ENCODE measurements at places on chromosomes 5 and 9.

DNA sequence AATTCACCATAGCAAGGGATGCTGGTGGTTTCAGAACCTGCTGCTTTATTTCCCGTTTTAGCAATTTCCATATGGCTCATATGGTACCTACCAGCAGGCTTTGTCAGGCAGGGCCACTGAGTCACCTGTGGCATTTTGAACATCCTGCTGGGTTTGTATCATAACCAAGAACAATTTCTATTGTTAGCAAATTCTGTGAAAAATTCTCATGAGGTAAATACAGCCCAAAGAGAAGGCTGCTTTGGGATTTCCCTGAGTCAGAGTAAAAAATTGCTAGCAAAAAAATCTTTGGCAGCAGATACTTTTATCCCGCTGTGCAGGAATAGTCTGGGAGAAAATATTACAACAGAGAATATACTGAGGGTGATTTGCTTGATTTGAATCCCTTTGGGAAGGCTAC lies 52.7 kb downstream of the PRR16 start:
- no peak for DNase-seq

DNA sequence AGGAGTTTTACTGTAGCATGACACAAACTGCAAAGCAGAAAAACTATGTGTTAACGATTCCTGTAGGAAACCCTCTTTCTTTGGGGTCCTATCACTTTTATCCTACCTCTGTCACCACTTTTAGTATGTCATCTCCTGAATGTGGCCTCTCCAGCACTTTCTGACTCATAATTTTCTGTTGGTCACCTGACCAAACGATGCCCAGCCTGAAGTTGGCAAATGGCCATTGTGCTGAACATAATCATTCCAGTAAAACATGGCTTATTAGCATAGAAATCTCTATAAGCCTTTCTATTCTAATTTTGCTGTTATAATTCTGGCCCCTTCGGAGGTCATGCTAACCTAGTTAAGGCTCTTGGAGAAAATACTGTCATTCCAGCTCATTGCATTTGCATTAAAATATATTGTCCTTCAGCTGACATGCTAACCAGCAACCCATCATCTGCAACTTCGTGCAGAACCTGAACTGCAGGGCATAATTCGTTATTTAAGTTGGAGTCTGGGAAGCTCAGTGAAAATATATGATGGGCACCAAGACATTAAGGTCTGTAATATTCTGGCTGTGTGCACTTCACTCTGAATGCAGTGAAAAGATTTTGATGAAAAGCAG lies 140.3 kb downstream of the NMUR2 start:
- no peak for DNase-seq

GRCh38 chr9:130913599-130914416 lies 17.2 kb upstream of the QRFP start:
- no peak for DNase-seq

DNA sequence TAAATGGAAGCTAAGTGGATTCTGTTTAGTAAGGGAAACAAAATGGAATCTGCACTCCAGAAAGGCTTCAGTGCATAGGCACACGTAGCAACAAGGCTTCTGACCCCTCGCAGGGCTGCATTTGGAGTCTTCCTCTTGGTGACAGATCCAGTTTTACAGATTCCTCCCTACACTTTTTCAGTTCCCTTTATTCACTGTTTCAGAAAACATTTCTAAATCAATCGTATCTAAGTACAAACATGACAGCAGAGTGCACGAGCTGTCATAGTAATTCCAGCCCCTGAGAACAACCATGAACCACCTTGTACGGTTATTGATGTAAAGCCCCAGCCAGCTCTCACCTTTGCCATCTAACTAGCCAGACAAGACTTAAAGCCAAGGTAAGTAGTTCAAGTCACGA lies 491.6 kb downstream of the SEMA5A start:
- DNase-seq: no peak

DNA sequence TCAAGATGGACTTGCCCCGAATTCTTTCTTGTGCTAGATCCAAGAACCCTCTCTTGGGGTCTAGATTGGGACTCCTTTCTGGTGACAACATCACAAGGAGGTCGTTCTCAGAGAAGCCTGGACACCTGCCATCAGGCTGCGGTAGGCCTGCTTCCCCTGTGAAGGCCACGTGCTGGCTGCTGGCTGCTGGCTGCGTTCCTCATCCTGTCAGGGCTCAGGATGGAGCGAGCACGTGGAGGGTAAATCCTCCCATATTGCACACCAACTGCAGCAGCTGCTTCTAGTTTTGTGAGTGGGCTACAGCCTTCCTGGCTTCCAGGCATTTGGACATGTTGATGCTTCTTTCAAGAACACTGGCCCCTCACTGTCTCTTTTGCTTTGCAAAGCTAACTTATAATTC lies 95.6 kb downstream of the HSPA4 start:
- no peak for DNase-seq

Measured in keratinocyte (primary cell).